ENCODE measurements at places on chromosomes 6 and 20.

DNA sequence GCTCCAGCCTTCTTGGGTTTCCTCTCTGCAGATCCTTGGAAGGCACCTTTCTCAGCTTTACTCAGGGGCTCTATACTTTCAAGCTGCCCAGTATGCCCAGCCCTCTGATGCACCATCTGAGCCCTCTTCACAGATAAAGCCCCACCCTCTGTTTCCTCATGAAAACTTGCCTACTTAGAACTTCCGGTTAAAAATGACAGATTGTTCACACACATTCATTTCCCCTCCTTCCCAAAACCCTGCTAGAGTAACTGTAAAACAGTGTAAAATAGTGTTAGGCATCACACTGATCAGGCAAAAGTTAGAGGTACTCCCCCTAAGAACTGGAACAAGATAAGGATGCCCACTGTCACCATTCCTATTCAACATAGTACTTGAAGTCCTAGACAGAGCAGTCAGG lies 14.0 kb upstream of the GCM1 start:
- no peaks in the 10 kb centered on the region for H3K27me3 ChIP-seq
- no peak for DNase-seq
- H3K36me3 ChIP-seq: no peaks in the 10 kb centered on the region
- H3K27ac ChIP-seq: no peak overlapping the region

- no peak overlapping the region for H3K27ac ChIP-seq
- no peaks in the 10 kb centered on the region for H3K27me3 ChIP-seq
- H3K4me3 ChIP-seq: no peak overlapping the region
- no peaks in the 10 kb centered on the region for H3K36me3 ChIP-seq
Measured at GRCh38 chr6:44309092-44309491, 4.1 kb downstream of the AARS2 start.

GRCh38 chr6:7749478-7749877 lies 23.6 kb downstream of the BMP6 start:
- DNase-seq: no peak
- H3K4me3 ChIP-seq: no peak overlapping the region
- H3K27ac ChIP-seq: no peak overlapping the region
- H3K27me3 ChIP-seq: peaks cover 2% of the 10 kb centered on the region
- no peaks in the 10 kb centered on the region for H3K36me3 ChIP-seq

DNA sequence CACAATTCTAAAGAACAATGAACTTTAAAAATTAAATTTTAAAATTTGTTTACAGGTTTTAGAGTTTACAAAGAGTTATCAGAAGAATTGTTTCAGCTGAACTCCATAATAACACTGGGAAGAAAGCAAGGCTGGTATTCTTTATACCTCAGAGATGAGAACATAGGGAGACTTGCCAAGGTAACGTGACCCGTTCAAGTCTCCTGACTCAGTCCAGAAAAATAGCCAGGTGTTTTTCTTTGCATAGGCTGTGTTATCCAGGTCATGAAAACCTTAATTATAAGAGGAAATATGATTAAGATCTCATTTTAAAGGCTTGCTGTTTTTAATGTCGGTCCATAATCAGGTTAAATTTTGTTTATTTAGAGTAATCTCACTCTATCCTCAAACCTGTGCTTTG lies 8.5 kb upstream of the C6orf141 start:
- no peaks in the 10 kb centered on the region for H3K36me3 ChIP-seq
- H3K4me3 ChIP-seq: no peak overlapping the region

DNA sequence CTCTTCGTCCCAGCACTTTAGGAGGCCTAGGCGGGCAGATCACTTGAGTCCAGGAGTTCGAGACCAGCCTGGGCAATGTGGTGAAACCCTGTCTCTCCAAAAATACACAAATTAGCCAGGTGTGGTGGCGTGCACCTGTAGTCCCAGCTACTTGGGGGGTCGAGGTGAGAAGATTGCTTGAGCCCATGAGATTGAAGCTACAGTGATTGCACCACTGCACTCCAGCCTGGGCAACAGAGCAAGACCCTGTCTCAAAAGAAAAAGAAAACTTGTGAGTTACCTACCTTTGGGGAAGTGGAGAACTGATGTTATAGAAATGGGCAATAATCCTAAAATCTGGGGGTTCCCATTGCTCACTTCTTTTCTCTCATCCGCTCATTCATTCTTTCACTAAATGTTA lies 58.0 kb downstream of the E2F3 start:
- no peaks in the 10 kb centered on the region for H3K27me3 ChIP-seq
- H3K4me3 ChIP-seq: no peak overlapping the region

DNA sequence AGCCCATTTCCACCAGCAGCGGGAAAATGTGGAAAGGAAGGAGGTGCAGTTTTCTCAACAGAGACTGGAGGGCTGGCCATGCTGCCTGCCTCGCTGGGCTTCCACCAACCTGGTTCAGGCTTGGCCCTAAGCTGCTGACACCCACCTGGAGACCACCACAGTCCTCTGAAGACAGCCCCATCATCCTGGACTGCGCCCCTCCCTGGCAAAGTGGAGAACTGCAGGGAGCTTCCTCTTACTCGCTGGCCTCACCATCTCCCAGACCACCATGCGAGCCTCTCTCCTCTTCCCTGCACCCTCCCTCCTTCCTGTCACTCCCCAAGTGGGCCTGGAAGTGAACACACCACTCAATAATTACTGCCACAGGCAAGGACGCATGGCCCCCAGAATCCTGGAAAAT lies 71.5 kb downstream of the PSMG4 start:
- H3K4me1 ChIP-seq: no peaks in the 10 kb centered on the region
- no peak for DNase-seq
- no peaks in the 10 kb centered on the region for H3K36me3 ChIP-seq
- H3K27ac ChIP-seq: no peak overlapping the region
- no peaks in the 10 kb centered on the region for H3K27me3 ChIP-seq

DNA sequence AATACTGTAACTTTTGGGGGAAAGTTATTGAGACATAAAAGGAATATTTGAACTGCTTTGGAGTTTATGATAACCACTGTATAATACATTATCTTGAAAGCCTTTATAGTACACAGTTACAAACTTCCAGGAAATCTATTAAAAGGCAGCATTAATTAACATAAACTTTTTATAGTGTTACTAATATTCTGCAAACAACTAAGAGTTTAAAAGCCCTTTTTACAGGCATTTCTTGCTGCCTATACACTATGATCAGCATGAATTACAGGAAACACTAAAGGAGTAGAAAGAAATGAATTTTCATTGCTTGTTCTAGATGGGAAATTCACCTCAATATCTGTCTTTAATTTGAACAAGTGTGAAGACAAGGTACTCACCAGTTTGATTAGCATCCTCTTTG lies 252.3 kb upstream of the ZFP64 start:
- H3K36me3 ChIP-seq: no peaks in the 10 kb centered on the region
- no peaks in the 10 kb centered on the region for H3K27me3 ChIP-seq
- H3K4me3 ChIP-seq: no peak overlapping the region
- no peaks in the 10 kb centered on the region for H3K4me1 ChIP-seq
- DNase-seq: no peak
- no peak overlapping the region for H3K27ac ChIP-seq

DNA sequence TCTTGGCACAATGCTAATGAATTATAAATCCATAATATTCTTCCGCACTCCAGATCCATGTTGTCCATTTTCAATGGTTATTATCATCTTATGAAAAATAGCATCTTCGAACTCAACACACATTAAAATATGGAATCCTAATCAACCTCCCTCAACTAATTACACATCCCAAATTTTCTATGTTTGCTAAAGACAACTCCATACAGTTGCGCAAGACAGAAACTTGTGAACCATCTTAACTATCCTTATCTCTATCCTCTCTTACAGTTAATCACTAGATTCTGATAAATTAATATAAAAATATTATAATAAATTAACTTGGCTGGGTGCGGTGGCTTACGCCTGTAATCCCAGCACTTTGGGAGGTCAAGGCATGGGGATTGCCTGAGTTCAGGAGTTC lies 38.3 kb upstream of the TFAP2B start:
- DNase-seq: no peak
- H3K27me3 ChIP-seq: no peaks in the 10 kb centered on the region
- no peak overlapping the region for H3K4me3 ChIP-seq
- H3K4me1 ChIP-seq: no peaks in the 10 kb centered on the region

DNA sequence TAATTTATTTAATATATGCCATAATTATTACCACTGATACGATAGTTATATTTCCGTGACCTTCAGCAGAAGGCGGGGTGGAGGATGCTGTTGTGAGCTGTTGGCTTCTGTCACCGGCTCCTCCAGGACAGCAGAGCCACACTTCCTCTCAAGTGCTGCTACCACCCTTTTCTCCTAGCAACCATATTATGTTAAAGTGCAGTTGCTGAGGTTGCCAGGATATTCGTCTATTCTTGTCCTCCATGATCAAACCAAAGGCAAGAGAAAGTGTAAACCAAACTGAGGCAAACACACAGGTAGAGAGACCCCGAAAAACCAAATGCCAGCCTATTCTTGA lies 27.8 kb downstream of the RGS17 start:
- H3K36me3 ChIP-seq: no peaks in the 10 kb centered on the region
- H3K4me1 ChIP-seq: no peaks in the 10 kb centered on the region
- H3K4me3 ChIP-seq: no peak overlapping the region
- H3K27ac ChIP-seq: no peak overlapping the region

GRCh38 chr6:140380427-140381218 lies 1006.2 kb upstream of the CITED2 start:
- H3K27ac ChIP-seq: no peak overlapping the region
- H3K4me1 ChIP-seq: no peaks in the 10 kb centered on the region
- H3K36me3 ChIP-seq: no peaks in the 10 kb centered on the region
- H3K4me3 ChIP-seq: no peak overlapping the region
- no peaks in the 10 kb centered on the region for H3K27me3 ChIP-seq

DNA sequence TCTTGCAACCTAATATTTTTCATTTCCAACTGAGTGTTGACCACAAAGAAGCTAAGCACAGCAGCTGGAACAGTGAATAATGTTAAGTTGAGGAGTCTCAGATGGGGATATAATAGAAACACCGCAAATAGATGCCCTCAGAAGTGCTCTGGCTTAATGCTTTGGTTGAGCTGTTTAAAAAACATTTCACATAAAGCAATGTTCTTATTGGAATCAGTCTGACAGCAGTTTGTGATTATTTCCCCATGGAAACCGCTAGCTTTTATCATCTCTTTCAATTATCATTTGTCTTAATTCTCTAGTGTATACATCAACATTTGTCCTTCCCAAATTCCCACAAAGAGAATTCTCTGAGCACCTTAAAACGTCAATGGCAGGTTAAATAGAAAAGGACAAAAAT lies 30.8 kb downstream of the METTL24 start:
- no peak overlapping the region for H3K4me3 ChIP-seq
- peaks cover 26% of the 10 kb centered on the region for H3K4me1 ChIP-seq
- no peaks in the 10 kb centered on the region for H3K27me3 ChIP-seq
- H3K36me3 ChIP-seq: no peaks in the 10 kb centered on the region

GRCh38 chr6:26086211-26086610 lies 1.0 kb upstream of the HFE start:
- no peaks in the 10 kb centered on the region for H3K4me1 ChIP-seq
- no peak for DNase-seq
- H3K27me3 ChIP-seq: no peaks in the 10 kb centered on the region
- no peak overlapping the region for H3K4me3 ChIP-seq
- H3K27ac ChIP-seq: no peak overlapping the region

DNA sequence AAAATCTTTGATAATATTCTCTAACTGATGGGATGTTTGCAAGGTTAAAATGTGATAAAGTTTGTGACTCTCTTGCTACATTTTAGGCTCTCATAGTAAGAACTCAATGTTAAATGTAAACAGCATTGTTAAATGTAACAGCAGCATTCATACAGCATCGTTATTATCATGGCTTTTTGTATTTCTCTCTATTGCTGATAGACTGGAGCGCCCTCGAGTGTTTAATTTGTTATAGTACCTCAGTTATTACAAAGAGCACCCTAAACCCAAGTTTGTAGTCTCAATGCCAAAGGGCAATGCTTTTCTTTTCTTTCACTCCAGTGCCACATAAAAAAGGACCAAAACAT lies 14.9 kb upstream of the TTPAL start:
- H3K27me3 ChIP-seq: no peaks in the 10 kb centered on the region
- peaks cover 9% of the 10 kb centered on the region for H3K4me1 ChIP-seq
- H3K4me3 ChIP-seq: no peak overlapping the region
- H3K27ac ChIP-seq: no peak overlapping the region
- no peaks in the 10 kb centered on the region for H3K36me3 ChIP-seq

DNA sequence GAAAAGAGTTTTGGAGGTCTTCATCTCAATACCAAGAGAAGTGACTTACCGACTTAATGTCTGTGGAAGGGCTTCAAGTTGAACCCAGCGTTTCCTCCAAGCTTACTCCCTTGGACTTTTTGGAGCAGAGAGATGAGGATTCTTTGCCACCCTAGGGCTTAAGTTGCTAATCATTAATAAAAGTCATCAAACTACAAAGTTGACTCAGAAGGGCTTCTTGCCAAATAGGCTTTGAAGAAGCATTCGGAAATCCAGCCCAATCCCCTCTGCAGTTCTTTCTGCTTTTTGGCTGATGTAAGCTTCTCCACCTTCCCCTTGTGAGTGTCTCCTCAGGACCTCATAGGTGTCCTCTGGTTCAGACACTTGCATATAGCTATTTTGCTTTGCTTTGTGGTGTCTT lies at the start of gene SLC17A3:
SLC17A3 (minus strand) TSS at position 126 of the 400 bp plus-strand sequence. CDS start 5,856 bp downstream, outside the sequence.
- no peaks in the 10 kb centered on the region for H3K36me3 ChIP-seq
- no peaks in the 10 kb centered on the region for H3K4me1 ChIP-seq
- DNase-seq: no peak
- H3K27ac ChIP-seq: no peak within 1 kb of the TSS
- no peaks in the 10 kb centered on the region for H3K27me3 ChIP-seq

DNA sequence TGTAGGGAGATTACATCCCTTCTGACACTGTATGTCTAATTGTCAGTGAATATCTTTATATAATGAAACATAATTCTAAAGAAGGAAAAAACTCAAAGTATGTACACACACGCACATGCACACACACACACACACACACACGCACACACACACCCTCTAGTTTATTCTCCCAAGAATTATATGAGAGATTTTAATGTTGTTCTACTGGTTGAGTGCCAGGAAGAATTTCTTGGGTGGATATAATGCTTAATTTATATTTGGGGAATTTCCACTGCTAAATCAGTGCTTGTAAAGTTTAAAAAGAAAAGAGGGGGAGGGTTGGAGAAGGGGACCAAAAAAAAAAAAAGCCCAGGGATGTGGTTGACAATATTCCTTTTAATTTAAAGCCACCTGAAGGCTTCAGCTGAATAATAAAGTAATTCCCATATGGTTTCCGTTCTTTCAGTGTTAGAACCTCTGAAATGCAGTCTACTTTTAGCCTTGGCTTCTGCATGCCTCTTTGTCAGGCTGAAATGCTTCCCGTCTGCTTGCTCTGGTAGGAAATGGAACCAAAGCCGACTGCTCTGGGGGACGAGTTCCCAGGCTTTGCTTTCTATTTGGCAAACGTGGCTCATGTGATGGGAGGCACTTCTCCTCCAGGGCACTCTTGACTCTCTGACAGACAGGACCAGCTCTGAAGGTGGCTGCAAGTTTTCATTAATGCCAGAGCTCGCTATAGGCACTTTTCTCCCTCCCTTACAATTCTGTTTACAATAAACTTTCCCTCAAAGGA lies 225.4 kb downstream of the PRL start:
- no peak for DNase-seq
- H3K27me3 ChIP-seq: no peaks in the 10 kb centered on the region
- no peak overlapping the region for H3K4me3 ChIP-seq
- no peaks in the 10 kb centered on the region for H3K36me3 ChIP-seq

GRCh38 chr6:57435475-57436160 lies 118.2 kb downstream of the PRIM2 start:
- no peak overlapping the region for H3K27ac ChIP-seq
- no peaks in the 10 kb centered on the region for H3K27me3 ChIP-seq
- peak; percentile 55 for DNase-seq
- no peaks in the 10 kb centered on the region for H3K36me3 ChIP-seq
- no peak overlapping the region for H3K4me3 ChIP-seq
